ENCODE measurements at places on chromosomes 16 and 17.

- no peak overlapping the region for H3K27ac ChIP-seq
- no peaks in the 10 kb centered on the region for H3K36me3 ChIP-seq
- H3K4me1 ChIP-seq: no peaks in the 10 kb centered on the region
- DNase-seq: no peak
- no peaks in the 10 kb centered on the region for H3K27me3 ChIP-seq
- H3K4me3 ChIP-seq: no peak overlapping the region
Observed at GRCh38 chr17:10034719-10035475, 129.8 kb upstream of the RCVRN start.

DNA sequence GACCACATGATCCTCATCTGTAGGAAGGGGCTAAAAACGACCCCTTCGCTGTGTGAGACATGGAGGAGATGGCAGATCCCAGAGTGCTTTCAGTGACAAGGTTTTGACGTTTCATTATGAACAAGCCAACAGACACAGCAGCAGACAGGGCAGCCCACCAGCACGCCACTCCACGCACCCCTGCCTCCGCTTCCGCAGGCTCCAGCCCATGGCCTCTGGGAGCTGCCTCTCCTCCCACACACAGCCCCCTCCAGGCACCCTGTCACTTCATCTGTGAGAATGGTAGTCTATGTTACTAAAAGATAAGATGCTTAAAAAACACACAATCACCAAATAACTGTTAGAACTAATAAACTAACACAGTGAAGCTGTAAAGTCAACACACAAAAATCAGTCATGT is 12.3 kb upstream of the ADCY7 start:
- no peak overlapping the region for H3K4me3 ChIP-seq
- no peaks in the 10 kb centered on the region for H3K4me1 ChIP-seq
- no peak overlapping the region for H3K27ac ChIP-seq
- no peaks in the 10 kb centered on the region for H3K27me3 ChIP-seq
- H3K36me3 ChIP-seq: no peaks in the 10 kb centered on the region

DNA sequence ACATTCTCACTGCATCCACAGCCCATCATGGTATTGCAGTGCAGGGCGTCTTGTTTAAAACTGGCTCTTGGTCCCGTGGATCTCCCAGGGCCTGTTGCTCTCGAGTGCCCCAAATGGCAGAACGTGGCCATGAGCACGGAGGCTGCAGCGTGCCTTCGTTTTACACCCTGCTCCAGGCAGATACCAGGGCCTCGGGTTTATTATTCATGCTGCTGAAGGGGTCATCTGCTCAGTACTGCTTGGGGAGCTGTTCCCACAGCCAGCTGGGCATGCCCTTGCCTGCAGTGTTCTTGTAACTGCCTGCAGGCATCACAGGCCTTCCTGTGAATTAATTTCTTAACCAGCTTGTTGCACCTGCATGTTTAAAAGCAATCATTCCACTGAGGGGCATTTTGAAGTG is 129.7 kb upstream of the CHMP6 start:
- DNase-seq: no peak
- H3K4me1 ChIP-seq: peaks cover 21% of the 10 kb centered on the region
- H3K36me3 ChIP-seq: no peaks in the 10 kb centered on the region
- H3K4me3 ChIP-seq: no peak overlapping the region
- H3K27me3 ChIP-seq: no peaks in the 10 kb centered on the region

- H3K4me1 ChIP-seq: peaks cover 38% of the 10 kb centered on the region
- peaks cover 21% of the 10 kb centered on the region for H3K36me3 ChIP-seq
- H3K27ac ChIP-seq: no peak overlapping the region
- no peak for DNase-seq
- no peaks in the 10 kb centered on the region for H3K27me3 ChIP-seq
Observed at GRCh38 chr17:18190628-18191235, 7.1 kb downstream of the ALKBH5 start.

DNA sequence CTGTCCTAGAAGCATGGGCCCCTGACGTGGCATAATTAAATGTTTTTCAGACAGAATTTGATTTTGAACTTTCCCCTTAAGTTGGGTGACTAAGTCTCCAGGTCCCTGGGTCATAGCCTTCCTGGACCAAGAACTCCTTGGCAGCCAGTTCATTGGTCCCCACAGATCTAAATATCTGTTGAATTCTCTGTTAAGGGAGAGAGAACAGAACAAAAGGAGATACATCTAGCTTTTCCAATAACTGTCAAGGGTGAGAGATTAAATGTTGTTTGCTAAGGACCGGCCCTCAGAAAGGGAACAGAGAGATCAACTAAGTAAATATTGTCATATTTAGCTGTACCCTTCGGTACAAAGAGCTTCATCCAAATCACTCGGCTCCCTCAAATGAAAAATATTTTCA is 78.2 kb upstream of the NOL11 start:
- H3K4me1 ChIP-seq: no peaks in the 10 kb centered on the region
- no peak for DNase-seq
- H3K27ac ChIP-seq: no peak overlapping the region
- no peak overlapping the region for H3K4me3 ChIP-seq

DNA sequence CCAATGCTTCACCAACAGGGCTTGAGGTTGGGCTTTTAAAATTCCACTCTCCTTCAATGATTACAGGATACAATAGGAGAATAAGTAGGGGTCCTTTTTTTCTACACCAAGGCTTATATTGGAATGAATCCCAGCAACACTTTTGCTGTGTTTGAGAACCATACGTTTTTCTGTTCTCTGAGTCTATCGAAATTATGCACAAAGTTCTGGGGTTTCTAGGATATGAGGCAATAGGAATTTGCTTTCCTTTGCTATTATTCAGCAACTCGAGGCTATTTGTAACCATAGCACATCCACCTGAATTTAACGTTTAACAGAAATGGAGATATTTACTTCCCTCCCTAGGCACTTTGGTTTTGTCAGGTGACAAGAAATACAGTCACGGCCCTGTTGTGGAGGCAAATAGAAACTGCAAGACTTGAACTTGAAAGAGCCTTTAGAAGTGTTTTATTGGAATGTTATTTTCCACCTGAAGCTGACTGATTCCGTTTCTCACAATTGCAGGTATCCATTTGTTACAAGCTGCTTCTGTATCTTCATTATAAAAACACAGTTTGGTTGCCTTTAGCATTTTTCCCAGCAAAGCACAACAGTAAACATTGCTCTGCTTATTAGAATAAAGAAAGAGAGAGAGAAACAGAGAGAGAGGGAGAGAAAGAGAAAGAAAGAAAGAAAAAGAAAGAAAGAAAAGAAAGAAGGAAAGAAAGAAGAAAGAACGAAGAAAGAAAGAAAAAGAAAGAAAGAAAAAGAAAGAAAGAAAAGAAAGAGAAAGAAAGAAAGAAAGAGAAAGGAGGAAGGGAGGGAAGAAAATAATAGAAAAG is 109.6 kb downstream of the HS3ST3A1 start:
- H3K27ac ChIP-seq: no peak overlapping the region
- no peaks in the 10 kb centered on the region for H3K36me3 ChIP-seq
- no peaks in the 10 kb centered on the region for H3K27me3 ChIP-seq
- no peaks in the 10 kb centered on the region for H3K4me1 ChIP-seq
- no peak for DNase-seq

DNA sequence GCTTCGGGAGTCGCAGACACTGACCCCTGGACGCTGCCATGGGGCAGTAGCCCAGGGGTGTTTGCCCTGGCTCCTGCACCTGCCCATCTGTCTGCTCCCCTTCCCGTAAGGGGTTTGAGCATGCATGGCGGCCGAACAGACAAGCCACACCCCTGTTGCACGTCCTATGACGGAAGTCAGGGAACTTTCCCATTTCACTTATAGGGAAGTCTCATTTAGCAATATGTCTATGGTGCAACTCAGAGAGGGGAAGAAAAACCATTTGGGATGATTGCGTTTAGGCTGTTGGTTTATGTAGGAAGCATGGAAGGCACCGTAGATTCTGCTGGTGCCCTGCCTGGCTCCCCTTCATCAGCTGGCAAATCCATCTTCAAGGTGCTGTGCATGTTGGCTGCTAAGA is 112.5 kb downstream of the HAPSTR1 start:
- no peak for DNase-seq
- H3K4me3 ChIP-seq: no peak overlapping the region
- no peaks in the 10 kb centered on the region for H3K27me3 ChIP-seq
- no peaks in the 10 kb centered on the region for H3K4me1 ChIP-seq
- H3K27ac ChIP-seq: no peak overlapping the region

- no peaks in the 10 kb centered on the region for H3K27me3 ChIP-seq
- peaks cover 17% of the 10 kb centered on the region for H3K4me1 ChIP-seq
- DNase-seq: no peak
- H3K27ac ChIP-seq: no peak overlapping the region
Observed at GRCh38 chr17:76720211-76720610, 6.2 kb downstream of the JMJD6 start.

DNA sequence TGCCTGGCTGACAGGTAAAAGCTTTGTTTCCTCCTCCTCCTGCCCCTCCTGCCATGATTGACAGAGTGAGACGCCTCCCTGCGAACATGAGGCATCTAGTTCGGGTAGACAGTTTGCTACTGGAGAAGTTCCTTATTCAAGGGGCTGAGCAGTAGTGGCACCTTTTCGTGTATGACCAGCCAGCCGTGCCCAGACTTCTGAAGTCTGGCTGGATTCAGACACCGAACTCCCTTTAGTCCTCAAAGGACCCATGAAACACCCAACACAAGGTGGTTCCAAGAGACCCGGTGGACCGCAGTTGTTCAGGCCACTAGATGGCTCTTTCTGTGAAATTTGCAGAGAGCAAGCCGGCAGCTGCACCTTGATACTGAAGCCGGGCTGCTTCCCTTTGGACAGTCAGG is 192.8 kb downstream of the XYLT1 start:
- DNase-seq: no peak
- H3K36me3 ChIP-seq: no peaks in the 10 kb centered on the region
- H3K4me1 ChIP-seq: peaks cover 7% of the 10 kb centered on the region
- H3K27me3 ChIP-seq: no peaks in the 10 kb centered on the region
- no peak overlapping the region for H3K4me3 ChIP-seq
- no peak overlapping the region for H3K27ac ChIP-seq

DNA sequence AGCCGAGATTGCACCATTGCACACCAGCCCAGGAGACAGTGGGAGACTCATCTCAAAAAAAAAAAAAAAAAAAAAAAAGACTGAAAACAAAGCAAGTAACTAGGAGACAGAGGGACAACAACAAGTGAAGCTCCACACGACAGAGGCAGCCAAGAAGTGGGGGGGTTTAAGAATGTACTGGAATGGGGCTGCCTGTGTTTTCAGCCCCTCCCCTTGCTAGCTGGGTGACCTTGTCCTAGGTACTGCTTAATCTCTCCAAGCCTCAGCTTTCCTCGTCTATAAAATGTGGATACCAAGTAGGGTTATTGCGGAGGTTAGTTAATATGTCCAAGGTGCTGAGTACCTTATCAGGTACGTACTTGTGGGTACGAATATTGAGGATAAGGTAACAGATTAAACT is 163.8 kb upstream of the CACNG5 start:
- DNase-seq: no peak
- no peaks in the 10 kb centered on the region for H3K27me3 ChIP-seq
- no peak overlapping the region for H3K4me3 ChIP-seq
- peaks cover 20% of the 10 kb centered on the region for H3K4me1 ChIP-seq

GRCh38 chr17:50482516-50482915 is 3.9 kb downstream of the RSAD1 start:
- H3K27me3 ChIP-seq: no peaks in the 10 kb centered on the region
- H3K36me3 ChIP-seq: peaks cover 30% of the 10 kb centered on the region
- H3K4me3 ChIP-seq: no peak overlapping the region
- DNase-seq: peak; percentile 56
- H3K27ac ChIP-seq: no peak overlapping the region

DNA sequence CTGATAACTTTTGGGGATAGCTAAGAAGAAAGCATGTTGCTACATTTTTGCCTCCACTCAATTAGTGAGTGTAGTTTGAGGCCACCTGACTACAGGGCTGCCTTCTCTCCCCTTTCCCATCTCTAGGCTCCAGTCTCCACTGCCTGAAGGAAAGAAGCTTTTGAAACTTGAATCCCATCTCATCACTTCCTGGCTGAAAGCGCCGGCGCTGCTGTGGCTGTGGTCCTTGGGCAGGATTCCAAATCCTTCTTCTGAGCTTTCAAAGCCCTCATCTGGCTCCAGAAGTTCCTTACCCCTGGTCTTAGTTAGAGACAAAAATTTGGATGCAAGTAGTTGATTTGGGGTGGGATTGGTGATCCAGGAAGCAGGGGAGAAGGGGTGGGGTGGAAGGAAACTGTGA is 119.4 kb downstream of the FOXL1 start:
- H3K27me3 ChIP-seq: no peaks in the 10 kb centered on the region
- no peak overlapping the region for H3K4me3 ChIP-seq
- no peaks in the 10 kb centered on the region for H3K36me3 ChIP-seq
- H3K27ac ChIP-seq: no peak overlapping the region
- no peak for DNase-seq

DNA sequence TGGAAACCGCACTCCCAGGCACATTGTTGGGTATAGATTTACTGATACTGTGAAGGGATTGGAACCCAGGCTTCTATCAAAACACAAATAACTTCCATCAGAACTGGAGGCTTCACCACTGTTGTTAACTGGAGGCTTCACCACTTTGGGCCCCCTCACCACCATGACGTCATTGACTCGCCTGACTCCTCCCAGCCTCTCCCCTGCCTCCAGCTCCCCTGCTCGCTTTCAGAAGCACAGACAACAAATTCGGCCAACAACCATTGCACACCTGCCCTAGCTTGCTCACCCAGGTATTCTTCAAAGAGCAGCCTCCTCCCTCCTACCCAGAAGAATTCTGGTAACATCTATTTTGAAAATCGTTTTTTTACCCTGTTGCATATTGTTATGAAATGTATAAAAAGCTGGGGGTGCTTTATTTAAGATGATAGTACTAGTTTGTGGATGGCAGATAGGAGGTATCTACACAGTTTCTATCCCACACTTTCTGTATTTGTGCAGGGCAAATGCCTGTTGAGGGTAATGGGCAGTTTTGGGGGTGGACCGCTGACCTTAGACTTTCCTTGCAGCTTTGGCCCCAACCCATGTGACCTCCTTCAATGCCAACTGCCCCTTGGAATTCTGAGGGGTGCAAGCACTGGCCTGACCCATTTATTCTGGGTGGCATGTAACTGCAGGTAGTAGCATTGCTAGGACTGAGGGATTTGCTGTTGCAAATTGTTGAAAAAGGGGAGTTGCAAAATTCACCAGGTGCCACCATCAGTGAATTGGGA is 54.1 kb downstream of the HLF start:
- no peak for DNase-seq
- no peak overlapping the region for H3K4me3 ChIP-seq
- peaks cover 3% of the 10 kb centered on the region for H3K36me3 ChIP-seq
- H3K27me3 ChIP-seq: no peaks in the 10 kb centered on the region
- no peaks in the 10 kb centered on the region for H3K4me1 ChIP-seq

All from effector memory CD4-positive, alpha-beta T cell (primary cell).